CD4-positive, CD25-positive, alpha-beta regulatory T cell (primary cell): ENCODE measurements at places on chromosomes 6 and 20. TPM values are rescaled to one million over a fixed set of nuclear protein-coding genes. Genes with fewer than 3 reads are reported as not detected.

DNA sequence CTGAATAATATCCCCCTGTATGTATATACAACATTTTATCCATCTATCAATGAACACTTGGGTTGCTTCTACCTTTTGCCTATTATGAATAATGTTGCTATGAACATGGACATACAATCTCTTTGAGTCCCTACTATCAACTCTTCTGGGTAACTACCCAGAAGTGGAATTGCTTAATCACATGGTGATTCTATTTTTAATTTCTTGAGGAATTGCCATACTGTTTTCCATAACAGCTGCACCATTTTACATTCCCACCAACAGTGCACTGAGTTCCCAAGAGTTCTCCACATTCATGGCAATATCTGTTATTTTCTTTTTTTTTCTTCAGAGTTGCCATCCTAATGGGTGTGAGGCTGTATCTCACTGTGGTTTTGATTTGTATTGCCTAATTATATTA, 88.3 kb downstream of the ZHX3 start:
- no peak for DNase-seq

- no peak for DNase-seq
Measured at GRCh38 chr6:6699741-6700367, 111.3 kb downstream of the LY86 start.

The OR2J3 gene
- not detected for total RNA-seq

DNA sequence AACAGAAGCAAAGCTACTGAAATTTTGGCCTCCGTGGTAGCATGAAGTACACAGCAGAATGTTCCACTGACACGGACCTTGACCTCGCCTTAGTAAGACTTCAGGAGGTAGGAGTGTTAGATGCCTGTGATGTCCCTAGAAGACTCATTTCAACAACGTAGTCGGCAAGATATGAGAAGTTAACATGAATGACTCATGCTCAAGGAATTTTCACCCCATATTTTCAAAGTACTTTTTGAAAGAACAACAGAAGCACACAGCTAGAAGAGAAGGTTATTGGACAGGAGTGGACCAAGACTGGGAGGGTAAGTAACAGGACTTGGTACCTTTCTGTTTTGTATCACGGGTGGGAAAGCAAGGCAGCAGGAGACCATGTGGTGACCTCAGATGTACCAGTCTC, 78.0 kb downstream of the DZANK1 start:
- DNase-seq, result no peak

DNA sequence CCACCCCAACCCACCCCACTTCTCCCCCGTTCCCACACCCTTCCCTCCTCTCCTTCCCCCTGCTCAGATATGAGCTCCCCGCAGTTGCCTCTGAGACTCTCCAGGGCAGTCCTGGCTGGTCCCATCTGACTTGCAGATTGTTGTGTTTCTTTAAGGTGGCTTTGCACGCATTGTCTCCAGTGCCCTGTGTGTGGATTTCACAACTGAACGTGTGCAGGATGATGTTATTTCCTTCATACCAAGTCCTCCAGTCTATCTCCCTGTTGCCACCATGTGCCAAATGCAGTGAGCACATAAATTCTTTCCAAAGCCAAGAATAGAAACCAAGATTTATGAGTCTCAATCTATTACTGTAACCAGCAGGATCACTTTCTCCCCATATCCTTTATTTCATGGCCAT, 79.1 kb downstream of the TMEM242 start:
- no peak for DNase-seq

- no peak for DNase-seq
Measured at GRCh38 chr20:46006022-46006705, 2.5 kb upstream of the MMP9 start.

The C6orf58 gene
- not detected for total RNA-seq

GRCh38 chr6:49888742-49889431, 22.6 kb upstream of the CRISP1 start:
- no peak for DNase-seq

- no peak for DNase-seq
Measured at GRCh38 chr6:170260686-170261085, 30.2 kb downstream of the DLL1 start.

DNA sequence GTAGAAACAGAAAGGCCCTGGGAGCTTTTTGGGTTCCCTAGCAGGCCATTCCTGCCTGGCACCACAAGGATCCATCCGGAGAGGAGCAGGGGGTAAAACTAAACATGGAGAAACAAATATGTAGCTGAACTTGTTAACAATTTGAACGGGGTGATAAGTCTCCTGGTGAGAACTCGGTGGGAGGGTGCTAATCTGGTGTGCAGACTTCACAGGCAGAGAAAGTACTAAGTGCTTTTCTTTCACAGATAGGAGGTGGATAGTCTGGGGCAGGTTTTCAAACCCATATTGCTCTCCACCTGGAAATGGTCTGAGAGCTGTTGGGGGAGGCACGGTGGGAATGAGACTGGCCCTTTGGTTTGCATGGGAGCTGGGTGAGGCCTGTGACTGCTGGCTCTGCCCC, 196.3 kb upstream of the FUT9 start:
- DNase-seq, result no peak

DNA sequence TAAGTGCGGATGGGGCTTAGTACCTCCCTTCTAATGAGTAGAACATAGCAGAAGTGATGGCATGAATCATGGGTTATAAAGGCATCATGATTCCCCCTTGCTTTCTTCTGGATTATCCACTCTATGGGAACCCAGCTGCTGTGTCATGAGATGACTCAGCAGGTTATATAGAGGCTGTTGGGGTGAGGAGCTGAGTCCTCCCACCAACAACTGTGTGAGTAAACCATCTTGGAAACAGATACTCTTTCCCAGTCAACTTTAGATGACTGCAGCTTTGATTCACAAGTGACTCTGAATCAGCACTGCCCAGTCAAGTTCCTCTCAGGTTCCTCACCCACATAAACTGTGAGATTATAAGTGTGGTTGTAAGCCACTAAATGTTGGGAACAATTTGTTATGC, 46.3 kb downstream of the FAM83B start:
- no peak for DNase-seq

The LAMA5 gene
- total RNA-seq, result 0.91 TPM

- no peak for DNase-seq
Measured at GRCh38 chr6:17313971-17314370, 32.8 kb downstream of the RBM24 start.

- DNase-seq, result no peak
Measured at GRCh38 chr6:113570161-113570560, 287.0 kb upstream of the MARCKS start.

DNA sequence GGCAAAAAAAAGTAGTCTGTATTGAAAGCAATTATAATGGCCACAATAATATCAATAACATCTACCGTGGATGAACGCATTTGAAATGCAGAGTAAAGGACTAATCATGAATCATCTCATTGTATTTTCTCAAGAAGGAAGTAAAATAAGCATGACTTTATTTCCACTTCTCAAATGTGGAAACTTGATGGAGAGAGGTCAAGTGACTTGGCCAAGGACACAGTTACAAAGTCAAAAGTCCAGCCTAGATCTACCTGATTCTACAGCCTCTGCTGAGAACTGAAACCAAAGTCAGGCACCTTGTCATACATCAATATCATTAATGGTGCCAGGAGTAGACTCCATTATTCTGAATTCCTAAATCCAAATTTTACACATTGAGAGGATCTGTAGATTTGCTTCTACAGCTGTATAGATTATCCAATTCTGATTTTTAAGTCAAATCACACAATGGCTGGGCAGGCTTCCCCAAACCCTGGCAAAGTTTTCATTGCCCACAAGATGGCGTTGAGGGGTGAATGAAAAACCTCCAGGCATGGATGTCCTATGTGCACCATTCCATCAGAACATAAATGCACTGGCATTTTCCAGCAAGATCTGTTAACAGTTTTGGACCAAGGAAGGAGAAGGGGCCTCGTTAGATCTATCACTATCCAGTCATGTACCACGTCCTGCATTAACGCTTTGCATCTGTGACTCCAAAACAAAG, 423.1 kb downstream of the MAFB start:
- DNase-seq, result no peak

DNA sequence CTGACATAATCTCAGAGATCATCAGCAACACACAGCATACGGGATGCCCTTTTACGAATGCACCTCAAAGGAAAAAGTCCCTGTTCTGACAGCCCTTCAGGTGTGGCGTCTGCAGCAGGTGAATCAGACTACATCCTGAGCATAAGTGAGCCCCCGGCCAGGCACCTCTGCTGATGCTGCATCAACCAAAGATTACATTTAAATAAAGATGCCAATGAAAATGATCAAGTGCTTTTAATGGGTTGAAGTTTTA, 58.7 kb downstream of the INSM1 start:
- DNase-seq, result no peak

The F13A1 gene
- 21.1 TPM for total RNA-seq

DNA sequence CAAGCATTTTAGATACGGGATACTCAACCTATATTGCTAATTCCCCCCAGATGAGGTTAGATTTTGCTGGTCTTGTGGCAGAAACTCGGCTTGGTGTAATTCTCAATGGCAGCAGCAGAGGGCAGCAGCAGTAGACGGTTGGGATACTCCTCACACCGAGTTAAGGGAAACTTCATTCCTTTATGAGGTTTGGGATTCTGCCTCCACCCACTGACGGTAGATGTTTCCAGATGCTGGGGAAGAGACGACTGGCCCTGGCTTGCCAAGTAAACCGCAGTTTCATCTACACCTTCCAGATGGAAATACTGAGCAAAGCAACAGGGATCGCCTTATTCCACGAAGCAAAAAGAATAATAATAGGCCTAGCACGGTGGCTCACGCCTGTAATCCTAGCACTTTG, 8.2 kb upstream of the TBC1D7 start:
- DNase-seq, result peak; percentile 72

The PPIL4 gene
- 40.8 TPM for total RNA-seq

DNA sequence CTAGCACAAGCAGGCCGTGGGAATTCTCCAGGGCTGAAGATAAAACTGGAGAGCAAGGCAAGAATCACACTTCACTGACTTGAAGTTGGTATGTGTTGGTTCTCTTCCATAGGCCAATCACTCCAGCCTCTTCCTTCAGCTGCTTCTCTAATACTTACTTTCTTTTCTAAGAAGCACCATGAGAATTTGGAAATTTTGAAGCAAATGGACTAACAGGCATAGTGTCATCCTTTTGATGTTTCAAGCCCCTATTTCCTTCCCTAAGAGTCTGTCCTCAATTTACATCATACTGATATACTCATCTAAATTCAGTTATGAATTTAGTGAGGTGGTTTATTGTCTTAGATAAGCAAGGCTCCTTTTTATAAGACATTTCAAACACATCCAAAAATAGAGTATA, 24.0 kb downstream of the SLC26A8 start:
- no peak for DNase-seq

DNA sequence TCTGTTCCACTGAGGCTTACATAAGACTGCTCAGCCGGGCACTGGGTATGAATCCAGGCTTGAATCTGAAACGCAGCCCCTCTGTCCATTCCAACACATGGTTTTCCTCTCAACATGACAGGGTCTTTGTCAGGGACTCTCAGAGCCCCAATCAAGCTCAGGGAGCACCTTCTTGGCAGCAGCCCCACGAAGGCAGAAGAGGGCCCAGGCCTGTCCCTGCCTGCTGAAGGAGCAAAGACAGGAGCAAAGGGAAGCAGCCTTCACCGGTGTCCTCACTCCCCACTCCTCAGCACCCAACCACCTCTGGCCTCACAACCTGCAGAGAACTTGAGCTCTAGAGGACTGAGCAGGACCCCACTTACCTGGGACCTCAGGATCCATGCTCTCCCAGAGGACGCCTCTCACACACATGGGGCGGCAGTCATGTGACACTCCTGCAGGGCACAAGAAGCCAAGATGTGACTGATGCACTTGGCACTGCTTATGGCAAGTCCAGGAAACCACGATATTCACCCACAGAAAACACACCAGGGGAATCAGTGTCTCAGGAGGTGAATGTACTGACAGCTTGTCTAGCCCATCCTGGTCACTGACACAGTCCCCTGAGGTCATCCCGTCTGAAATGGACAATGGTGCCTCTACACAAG, 4.3 kb downstream of the SNHG17 start:
- DNase-seq, result no peak

DNA sequence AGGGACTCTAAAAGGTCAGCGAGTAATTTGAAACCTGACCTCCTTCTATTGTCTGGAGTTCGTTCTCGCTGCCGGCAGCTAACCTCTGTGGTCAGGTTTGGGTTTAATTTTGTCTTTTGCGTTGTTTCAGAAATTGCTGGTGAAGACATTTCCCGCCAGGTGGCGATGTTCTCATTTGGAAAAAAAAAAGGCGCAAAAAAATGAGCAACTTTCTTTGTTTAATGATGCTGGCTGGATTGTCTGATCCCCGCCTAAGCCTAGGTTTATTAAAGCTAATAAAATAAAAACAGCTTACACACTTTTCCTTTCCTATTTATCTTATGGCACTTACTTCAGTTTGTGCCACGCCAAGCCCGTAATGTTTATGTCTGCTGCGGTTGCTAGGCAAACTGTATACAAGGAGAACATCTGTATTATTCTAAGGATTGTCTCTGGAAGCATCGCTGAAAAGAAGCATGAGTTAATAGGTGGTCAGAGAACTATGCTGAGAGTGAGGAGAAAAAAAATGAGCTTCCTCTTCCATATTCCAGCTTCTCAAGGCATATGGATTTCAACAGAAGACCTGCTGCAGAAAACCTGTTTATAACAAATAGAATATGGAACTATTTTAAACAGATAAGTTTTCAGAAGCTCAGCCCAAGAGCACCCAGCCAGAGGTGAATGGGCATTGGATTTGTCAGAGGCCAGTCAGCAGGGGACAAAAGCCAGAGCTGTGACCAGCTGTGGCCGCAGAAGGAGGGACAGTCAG, 205.7 kb downstream of the DOK5 start:
- DNase-seq, result no peak

DNA sequence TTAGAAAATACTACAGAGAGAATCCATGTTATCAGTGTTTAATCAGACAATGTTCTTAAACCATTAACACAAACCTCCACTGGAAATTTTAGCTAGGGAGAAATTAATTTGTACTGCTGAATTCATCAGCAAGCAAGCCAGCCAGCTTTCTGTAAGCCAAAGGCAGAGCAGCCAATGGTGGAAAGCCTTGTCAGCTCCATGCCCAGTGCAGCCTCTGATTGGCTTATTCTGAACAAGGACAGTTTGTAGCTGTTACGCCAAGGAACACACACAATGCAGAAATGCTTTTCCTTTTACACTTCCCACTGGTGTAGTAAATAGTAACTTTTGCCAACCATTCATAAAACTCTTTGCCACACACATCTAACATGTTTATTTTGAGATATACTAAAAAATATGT, 265.0 kb downstream of the TENT5A start:
- no peak for DNase-seq
